EL (cell line): ENCODE measurements at places on chromosomes 7 and 10.

DNA sequence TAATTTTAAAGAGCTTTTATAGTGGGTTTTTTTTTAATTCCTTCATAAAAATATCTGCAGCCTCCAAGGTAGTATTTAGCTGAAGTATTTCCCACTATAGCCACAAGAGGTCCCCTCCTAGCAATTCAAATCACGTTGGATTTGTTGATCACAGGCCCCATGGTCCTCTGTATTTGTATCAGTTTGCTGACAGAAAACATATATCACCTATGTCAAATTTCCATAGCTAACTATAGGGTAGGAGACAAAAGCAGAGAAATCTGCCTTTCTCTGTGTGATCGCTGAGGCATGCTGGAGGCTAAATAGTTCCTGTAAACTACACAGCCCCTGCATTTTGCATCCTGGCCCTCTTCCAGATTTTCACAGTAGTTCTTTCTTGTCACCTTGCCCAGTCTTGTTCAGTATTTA is 1.7 kb upstream of the CTNNA3 start:
- peak; percentile 41 for DNase-seq

GRCh38 chr10:117568334-117568733 is 25.8 kb downstream of the EMX2 start:
- DNase-seq, result no peak

GRCh38 chr10:34078017-34078744 is 736.9 kb downstream of the PARD3 start:
- DNase-seq, result no peak

DNA sequence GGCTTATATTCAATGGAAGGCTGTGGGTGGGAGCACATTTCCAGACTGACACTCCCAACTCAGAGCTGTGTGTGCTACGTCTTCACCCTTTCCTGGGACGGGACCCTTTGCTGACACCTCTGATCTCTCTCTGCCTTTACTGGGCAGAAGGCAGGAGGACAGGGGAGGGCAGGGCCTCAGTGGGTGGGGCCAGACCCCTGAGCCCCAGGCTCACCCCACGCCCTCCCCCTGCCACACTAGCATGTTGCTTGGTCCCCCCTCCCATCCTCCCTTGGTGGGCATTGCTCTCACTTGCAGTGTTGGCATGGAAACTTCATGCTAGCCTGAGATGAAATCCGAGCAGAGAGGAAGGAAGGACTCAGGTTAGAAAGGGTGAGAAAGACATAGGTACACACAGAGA is 18.4 kb downstream of the TMEM273 start:
- DNase-seq, result no peak

GRCh38 chr7:157769526-157770215 is 432.9 kb downstream of the DNAJB6 start:
- DNase-seq, result no peak

GRCh38 chr7:69122953-69123352 is 475.3 kb upstream of the AUTS2 start:
- no peak for DNase-seq

GRCh38 chr10:44511601-44512000 is 126.7 kb upstream of the CXCL12 start:
- no peak for DNase-seq

- no peak for DNase-seq
Measured at GRCh38 chr10:131076356-131076755, 235.2 kb downstream of the TCERG1L start.

DNA sequence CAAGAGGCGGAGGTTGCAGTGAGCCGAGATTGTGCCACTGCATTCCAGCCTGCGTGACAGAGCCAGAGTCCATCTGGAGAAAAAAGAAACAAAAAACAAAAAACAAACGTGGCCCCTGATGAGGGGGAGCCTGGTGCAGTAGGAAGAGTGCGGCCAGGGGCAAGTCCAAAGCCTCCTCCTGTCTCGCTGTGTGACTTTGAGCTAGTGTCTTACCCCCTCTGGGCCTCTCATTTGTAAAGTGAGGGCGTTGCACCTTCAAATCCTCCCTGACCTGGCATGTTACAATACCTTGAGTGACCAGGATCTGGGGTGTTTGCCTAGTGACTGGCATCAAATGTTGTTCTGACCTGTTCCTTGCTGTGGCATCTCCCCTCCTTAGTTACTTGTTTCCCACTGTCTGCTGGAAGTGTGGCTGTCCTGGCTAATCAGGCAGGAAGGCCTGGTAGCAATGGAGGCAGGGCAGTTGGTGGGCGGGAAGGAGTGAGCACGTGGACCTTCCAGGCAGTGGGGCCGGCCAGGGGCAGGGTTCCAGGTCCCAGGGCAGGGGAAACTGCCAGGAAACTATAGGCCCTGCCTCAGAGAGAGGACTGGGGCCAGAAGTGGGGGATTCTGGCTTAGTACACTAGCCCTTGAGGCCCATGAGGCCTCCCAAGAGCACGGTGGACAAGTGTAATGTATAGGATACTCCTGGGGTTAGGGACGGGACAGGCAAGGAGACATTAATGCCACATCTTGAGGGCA is 24.5 kb upstream of the GOLGA7B start:
- no peak for DNase-seq

DNA sequence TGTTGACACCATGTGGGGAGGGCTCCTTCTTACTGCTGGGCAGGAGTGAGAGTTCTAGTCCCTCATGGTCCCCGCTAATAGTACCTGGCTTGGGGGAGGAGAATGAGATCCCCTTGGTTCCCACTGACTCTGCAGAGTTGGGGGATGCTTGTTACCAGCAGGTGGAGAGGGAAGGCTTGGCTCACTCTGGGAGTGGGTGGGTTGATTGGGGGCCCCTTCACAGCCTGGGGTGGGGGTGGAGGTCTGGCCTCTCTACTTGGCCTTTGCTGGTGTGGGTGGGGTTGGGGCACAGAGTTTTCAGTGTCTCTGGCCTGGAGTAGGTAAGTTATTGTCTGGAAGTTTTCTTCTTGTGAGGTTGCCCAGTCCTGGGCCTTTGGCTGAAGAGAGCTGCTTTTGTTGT is 31.9 kb downstream of the ADCY1 start:
- DNase-seq, result no peak

GRCh38 chr7:91512958-91513357 is 248.7 kb downstream of the FZD1 start:
- peak; percentile 43 for DNase-seq

GRCh38 chr10:24272374-24272773 is 63.4 kb downstream of the KIAA1217 start:
- DNase-seq, result peak; percentile 44

DNA sequence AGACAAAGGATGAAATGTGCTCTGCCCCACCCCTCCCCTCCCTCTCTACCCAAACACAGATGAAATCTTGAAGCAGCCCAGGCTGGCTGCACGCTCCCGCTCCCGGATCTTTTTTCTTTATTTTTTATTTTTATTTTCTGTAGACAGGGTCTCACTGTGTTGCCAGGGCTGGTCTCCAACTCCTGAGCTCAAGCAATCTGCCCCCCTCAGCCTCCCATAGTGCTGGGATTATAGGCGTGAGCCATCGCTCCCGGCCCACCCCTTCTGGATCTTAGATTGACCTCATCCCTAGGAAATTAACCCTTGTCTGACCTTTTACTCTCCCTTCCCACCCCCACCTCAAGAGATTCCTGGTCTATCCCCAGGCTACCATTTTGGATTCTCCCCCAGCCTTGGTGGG is 14.3 kb downstream of the TACR2 start:
- DNase-seq, result no peak

- no peak for DNase-seq
Measured at GRCh38 chr7:107701191-107701590, 40.6 kb downstream of the SLC26A4 start.
